ENCODE measurements at places on chromosomes 2 and 18.
A peak's percentile ranks its signal among the peaks of the same experiment; 100 is the strongest.

- no peak for DNase-seq
Measured at GRCh38 chr2:147351784-147352183, 493.0 kb upstream of the ACVR2A start.

DNA sequence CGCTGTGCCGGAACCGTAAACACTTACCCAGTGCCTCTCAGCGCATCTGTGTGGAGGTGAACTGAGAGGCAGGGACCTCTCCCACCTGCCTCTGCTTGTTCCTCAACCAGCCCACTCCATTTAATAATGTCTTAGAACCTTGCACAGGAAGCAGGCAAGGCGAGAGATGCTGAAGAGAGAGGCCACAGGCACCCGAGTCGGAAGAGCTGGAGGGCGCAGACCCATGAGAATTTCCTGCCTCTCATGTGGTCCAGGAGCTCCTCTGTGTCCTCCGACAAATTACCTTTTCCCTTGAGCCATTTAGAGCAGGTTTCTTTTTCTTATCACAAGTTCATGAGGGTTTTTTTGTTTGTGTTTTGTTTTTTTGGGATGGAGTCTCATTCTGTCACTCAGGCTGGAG, 4.9 kb upstream of the RFX8 start:
- no peak for DNase-seq

DNA sequence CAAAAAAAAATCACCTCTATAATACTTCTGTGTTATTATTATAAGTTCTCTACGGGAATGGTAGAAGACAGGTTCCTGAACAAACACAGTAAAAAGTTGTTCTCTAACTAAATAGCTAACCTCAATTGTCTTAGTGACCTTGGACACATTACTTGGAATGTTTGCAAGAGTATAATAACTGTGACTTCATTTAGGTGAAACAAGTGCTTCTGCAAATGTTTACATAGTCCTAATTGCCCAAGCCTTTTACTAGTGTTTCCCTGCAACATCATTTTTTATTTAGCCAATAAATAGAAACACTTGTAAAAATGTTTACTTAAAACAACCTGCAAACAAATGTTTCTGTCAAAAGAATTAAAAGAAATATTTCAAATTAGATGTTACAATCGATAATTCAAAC, 9.9 kb downstream of the PLEKHM3 start:
- DNase-seq: no peak

- DNase-seq: no peak
Measured at GRCh38 chr2:99112617-99113016, 28.9 kb upstream of the C2orf15 start.

- DNase-seq: no peak
Measured at GRCh38 chr2:112923237-112923966, 12.4 kb downstream of the IL37 start.

DNA sequence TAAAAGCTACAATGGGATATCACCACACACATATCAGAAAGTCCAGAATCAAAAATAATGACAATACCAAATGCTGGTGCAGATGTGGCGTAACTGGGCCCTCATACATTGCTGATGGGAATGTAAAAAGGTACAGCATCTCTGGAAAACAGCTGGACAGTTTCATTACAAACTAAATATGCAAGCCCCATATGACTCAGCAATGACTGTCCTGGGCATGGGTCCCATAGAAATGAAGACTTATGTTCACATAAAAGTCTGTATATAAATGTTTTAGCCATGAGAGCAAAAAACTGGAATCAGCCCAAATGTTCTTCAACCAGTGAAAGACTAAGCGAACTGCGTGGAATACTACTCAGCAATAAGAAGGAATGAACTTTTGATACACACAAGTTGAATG, 56.7 kb downstream of the ALPK2 start:
- no peak for DNase-seq

DNA sequence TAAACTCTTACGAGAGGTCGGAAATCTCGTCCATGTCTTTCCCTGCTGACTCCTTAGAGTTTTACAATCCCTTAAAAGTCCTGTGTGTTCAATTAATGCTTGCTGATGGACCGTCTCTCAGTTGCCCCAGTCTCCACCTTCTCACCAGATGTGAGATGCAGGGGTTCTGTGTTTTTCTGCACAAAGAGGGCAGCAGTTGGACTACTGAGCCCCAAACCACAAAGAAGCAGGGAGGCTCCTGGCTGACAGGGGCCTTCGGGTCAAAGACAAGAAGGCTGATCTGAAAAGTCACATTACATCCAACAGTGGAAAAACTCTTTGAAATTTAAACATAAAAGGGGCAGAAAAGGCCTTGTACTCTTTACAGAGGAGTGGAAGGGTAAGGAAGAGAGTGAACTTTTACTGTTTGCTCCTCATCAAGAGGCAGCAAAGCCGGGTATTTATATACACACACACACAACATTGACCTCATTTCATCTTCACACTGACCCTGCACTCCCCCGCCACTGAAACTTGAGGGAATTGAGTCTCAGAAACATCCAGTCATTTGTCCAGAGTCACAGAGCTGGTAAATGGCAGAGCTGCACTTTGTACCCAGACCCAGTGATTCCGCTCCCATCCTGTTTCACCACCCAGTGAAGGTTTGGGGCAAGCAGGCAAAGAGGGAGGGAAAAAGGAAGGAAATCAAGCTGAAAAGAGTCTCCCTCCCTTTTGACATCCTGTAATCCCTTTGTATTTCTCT, 23.7 kb downstream of the MRPL33 start:
- no peak for DNase-seq

- no peak for DNase-seq
Measured at GRCh38 chr2:26852405-26853306, 4.7 kb downstream of the DPYSL5 start.

DNA sequence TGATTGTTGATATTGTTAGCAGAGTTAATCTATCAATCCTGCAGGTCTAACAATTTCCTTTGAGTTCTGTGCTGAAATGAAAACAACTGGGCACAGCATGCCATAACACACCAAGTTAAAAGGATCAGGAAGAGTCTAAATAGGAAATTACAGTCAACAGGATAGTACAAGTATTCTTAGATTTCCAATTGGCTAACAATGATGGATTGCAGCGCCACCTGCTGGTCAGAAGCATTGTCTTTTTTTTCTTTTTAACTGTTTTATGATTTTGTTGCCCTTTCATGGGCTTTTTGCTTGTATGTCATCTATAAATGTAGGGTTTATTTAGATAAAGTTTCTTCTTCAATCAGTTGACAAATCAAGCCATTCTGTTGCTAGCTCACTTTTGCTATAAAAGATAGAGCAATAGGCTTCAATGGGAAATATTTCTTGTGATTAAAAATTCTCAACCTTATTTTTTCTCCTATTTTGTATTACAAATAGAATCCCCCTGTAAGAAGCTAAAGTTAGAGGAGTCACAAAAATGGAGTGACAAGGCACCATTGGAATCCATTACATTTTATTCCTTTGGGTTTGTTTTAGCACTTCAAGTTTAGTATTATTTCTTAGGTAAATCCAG, 40.8 kb upstream of the RPRM start:
- peak; percentile 40 for DNase-seq

- DNase-seq: no peak
Measured at GRCh38 chr2:239194731-239195317, 206.0 kb downstream of the HDAC4 start.

DNA sequence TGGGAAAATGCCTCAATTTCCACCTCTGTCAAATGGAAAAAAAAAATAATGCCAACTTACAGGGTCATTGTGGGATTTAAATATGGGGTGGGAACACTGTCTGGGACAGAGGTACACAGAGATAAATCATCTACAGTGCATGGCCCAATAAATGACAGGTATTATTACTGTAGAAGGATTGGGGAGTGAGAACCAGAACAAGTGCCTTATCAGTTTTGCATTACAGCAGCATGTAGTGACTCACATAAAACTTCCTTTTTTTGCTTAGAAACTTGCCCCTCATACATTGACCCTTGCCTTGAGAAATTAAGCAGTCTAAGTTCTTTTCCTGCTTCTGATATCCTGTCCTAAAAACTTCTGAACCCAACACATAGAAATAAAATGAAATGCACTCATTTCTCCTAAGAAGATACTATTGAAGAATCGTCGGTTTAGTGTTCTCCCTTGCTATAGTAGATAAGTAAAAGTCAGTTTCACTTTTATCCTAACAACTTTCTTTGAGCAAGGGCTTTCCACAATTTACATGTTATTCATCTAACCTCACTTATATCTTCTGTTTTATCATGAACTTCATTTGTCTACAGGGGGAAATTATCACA, 121.0 kb upstream of the HAAO start:
- DNase-seq: no peak

- DNase-seq: no peak
Measured at GRCh38 chr2:121241466-121241865, 43.5 kb downstream of the TFCP2L1 start.

GRCh38 chr18:56115071-56116015, 523.0 kb downstream of the TXNL1 start:
- no peak for DNase-seq

DNA sequence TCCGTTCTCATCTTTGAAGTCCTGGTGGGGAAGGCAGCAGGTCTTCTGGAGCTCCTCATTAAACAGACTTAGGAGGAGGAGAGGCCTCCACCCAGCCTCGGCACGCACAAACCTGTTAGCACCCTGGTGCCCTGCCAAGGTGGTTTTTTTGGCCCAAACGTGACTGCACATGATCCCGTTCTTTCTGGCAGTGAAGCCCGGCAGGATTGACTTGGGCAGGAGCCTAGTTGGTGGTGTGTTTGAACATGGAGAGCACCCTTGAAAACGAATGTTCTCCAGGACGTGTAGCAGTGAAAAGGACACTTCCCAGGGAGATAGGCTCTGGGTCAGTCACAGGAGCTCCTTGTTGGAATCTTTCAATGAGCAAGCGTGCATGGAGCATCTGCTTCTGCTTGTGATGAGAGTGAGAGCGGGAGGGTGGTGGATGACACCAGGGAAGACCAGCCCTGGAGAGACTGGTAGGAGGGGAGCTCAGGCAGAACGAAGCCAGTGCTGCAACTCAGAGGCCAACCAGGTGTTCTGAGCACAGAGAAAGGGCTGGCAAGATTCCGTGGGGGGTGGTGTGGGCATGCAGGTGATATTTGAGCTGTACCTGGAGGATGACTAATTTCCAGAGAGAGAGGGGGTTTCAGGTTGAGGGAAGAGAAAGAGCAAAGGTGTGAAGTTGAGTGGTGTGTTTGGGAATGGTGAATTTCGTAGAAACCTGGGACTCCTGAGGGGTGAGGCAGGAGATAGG, 73.8 kb downstream of the TANC1 start:
- no peak for DNase-seq

DNA sequence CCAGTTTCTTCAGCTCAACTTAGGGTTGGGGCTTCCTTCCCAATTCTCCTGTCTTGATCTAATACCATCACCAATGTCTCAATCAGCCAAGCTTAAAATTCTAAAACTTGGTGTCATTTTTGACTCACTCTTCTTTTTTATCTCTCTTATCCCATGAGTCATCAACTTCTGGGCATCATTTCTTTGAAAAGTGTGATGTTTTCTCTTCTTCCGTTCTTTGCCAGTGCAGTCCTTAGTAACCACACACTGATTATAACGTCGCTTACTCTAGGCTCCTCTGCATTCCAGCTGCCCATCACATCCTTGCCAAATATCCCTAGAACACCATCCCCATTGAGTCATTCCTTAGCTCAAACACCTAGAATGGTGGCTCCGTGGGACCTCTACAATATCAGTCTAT, 27.4 kb upstream of the MRO start:
- DNase-seq: no peak

DNA sequence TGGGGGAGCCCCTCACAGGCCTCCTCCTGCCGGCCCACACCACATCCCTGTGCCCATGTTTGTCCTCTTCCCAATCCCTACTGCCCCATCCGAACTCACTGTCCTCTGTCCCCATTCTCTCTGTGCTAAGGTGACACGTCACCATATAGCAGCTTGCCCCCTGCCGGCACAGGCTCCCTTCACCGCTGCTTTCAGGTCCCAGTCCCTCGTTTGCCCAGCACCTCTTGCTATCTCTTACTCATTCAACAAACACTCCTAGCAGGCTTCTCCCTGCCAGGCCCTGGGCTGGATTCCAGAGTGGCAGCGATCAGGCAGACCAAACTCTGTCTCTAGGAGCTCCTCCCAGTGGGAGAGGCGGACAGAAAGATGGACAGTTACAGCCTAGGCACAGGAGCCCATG, 74.3 kb downstream of the TFCP2L1 start:
- DNase-seq: no peak

GRCh38 chr2:238927746-238928519, 80.0 kb downstream of the TWIST2 start:
- DNase-seq: no peak

GRCh38 chr2:112486895-112487294, 4.9 kb downstream of the TTL start:
- no peak for DNase-seq

DNA sequence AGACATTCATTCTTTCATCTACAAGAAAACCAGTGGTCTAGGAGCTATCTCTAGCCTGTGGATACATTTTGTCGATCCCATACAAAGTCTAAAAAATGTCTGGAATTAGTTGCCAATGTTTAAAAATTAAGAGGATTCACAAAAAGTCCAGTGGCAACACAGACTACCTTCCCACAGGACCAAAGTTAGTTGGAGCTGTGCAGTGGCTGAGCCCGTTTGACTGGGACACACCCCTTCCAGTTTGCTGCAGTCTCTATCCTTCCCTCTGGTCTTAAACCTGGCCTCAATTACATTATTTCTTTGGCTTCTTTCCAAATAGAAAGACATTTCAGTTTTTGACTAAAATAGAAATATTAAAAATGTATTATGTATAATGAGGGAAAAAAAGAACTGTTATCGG, 18.6 kb downstream of the SLC16A14 start:
- no peak for DNase-seq

- DNase-seq: no peak
Measured at GRCh38 chr2:152617456-152618192, 99.6 kb downstream of the PRPF40A start.

GRCh38 chr18:48007381-48007780, 76.9 kb upstream of the SMAD2 start:
- DNase-seq: no peak
